ENCODE measurements at places on chromosomes 7 and 10.

- no peak for DNase-seq
These were observed 185.7 kb downstream of the KIAA1217 start for GRCh38 chr10:24394461-24395190.

GRCh38 chr7:46512891-46513413 lies 591.9 kb upstream of the IGFBP3 start:
- DNase-seq, result no peak

- DNase-seq, result no peak
These were observed 12.5 kb downstream of the GPER1 start for GRCh38 chr7:1100386-1100785.

- DNase-seq, result no peak
These were observed 28.7 kb downstream of the UPF2 start for GRCh38 chr10:12013926-12014325.

DNA sequence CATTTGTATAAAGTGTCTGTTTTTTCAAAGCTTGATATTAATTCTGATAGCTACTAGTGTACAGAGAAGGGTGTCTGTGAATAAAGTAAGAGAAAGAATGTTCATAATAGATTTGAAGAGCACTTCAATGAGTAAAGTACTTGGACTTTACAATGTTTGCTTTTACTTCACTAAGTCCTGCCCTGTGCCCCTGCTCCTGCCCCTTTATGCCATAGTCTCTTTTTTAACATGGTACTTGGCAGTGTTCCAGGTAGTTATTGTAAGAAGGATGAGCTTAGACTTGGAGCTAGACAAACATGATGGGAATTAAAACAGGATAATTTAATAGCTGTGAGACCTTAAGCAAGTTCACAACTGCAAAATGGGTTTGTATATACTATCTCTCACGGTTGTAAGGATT lies 41.0 kb downstream of the ZEB1 start:
- DNase-seq, result no peak

GRCh38 chr10:97861097-97861750 lies 11.6 kb downstream of the GOLGA7B start:
- peak; percentile 99 for DNase-seq

- peak; percentile 23 for DNase-seq
These were observed 37.0 kb upstream of the IL15RA start for GRCh38 chr10:6014241-6014761.

- DNase-seq, result no peak
These were observed 1424.6 kb upstream of the LRRTM3 start for GRCh38 chr10:65501259-65501658.

- DNase-seq, result no peak
These were observed 21.9 kb downstream of the UNC5B start for GRCh38 chr10:71234004-71234894.

DNA sequence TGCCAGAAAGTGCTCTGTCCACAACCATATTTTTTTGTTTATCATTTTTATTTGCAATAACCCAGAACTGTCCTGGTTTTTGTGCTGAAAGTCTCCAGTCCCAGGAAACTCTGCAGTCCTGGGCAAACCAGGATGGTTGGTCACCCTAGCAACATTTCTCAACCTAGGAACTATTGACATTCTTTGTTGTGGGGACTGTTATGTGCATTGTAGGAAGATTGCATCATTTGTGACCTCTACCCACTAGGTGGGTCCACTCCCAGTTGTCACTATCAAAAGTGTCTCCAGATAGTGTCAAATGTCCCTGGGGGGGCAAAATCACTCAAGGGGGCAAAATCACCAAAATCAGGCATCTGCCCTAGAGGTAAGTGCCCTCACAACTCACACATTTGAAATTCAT lies 14.0 kb upstream of the SRI start:
- no peak for DNase-seq

GRCh38 chr10:1766049-1766448 lies 28.7 kb upstream of the ADARB2 start:
- DNase-seq, result no peak

GRCh38 chr10:72248468-72249151 lies 25.1 kb upstream of the DDIT4 start:
- DNase-seq, result no peak

- no peak for DNase-seq
These were observed 68.4 kb upstream of the PDCD4 start for GRCh38 chr10:110803239-110803749.

DNA sequence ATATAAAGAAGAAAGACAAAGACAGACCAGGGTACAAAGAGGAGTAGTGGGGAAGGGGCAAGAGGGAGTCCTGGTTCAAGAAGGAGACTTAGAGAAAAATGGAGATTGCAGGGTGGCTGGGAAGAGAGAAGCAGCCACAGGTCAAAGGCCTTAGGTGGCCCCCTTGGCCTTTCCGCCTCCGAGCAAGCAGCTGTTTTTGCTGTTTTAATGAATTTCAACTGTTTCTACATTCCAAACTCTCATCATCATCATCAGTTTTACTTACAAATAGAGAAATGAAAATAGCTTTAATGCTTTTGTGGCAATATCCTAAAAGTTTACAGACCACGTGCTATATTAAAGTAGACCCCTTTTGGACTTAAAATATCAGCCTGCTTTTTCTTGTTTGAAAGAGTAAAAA lies 399.7 kb downstream of the EXOC4 start:
- no peak for DNase-seq

DNA sequence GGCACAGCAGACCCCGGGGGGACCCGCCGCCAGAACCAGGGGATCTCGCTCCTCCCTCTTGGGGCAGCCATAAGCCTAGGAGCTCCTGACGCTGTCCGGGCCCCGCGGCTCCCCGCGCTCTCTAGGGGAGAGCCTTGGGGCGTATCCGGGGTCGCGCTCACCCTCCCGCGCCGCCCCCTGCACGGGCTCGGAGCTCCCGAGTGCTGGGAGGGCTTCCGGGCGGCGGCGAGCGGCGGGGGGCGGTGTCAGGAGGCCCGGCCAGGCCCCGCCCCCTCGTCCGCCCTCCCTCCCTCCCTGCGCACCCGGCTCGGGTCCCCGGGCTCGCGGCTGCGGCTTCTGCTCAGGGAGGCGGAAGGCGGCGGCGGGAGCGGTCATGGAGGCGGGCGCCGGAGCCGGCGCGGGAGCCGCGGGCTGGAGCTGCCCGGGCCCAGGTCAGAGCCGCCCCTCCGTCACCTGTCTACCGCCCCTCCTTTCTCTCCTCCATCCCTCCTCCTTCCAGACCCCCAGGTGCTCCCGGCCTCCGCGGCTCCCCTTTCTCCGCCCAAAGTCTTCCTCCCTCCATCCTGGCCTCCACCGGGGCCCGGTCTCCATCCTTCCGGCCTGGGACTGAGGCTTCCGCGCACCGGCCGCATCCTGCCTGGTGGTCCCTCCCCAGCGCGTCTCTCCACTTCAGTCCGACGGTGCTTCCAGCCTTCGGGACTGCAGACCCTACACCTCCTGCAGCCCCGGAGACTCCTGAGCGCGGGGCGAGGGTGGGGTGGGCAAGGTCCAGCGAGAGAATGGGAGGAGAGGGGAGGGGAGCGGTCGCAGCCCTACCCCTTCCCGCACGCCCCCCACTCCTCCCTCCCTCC lies at the start of gene CCDC136:
Gene CCDC136 (plus strand): TSS at position 848 of the 851 bp plus-strand sequence. CDS start 444 bp downstream, outside the sequence.
- peak; percentile 74 for DNase-seq

DNA sequence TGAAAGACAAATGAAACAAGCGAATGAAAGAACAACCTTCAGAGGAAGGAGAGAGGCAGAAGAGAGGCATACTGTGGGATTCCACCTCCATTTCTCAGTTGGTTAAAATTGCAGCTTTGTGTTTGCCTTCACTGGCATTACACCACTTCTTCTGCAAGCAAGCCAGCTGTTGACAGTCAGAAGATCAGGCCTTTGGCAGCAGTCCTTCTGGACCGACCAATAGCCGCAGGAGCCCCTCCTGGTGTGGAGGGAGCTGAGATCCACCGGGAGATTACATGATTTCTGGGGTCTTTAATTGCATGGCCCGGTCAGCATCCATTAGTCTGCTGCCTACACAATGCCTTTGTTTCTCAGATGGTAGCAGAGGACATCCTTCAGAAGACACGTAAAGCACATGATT lies 206.7 kb downstream of the ADAM12 start:
- DNase-seq, result no peak

GRCh38 chr10:124636271-124636995 lies 107.7 kb downstream of the FAM53B start:
- no peak for DNase-seq

DNA sequence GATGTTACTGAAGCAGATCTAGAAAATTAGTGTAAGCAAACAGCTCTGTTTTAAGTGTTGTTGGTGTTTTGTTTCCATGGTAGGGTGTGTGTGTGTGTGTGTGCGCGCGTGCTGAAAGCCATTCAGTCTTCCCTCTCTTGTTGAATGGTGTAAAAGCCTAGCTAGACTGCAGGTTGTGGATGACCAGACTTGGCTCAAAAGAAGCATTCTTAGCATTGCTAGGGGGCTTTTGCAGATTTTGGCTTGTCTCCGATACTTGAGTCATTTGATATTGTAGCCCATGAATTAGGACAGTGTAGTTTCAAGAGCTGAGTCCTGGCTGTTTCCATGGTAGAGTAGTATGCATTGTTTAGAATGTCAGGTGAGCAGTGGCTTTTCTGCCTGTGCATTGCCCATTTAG lies 99.1 kb downstream of the SND1 start:
- DNase-seq, result no peak

DNA sequence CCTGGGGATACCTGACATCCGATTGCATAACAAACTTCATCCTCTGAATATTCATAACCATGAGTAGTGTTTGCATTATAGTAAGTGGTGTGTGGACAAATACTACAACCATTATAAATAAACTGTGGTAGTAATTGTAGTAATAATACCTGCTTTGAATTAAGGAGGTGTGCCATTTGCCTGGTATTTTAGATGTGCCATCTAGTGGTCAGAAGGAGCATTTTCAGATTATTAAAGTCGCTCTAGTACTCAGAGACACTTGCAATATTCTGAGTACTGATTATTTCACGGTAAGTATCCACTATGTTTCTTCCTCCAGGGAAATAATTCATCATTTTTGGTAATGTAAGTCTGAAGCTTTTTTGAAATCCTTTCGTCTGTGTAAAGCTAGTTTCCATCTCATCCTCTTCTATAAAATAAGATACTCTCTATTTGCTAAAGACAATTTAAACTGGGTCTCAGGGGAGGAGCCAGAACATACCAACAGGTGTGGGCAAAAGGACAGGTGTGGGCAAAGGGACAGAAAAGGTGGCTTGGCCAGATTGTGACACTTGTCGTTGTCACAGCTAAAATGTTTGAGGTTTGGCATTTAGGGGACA lies 115.3 kb upstream of the WDR11 start:
- DNase-seq, result no peak

DNA sequence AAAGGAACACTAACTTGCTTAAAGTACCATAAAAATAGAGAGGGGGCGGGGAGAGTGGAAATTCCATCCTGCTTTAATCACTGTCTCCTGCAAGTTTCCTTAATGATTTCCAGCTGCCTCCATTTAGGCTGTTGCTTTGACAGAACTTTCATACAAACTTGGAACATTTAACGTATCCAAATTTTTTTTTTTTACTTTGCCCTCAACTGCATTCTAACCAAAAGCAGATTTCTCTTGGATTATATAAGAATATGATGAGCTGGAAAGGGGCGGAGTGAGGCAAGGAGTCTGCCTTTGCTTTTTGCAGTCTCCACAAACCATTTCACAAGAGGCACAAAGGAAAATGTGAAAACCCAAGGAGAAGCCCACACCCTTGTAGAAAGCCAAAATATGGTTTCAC lies 46.6 kb upstream of the COL1A2 start:
- DNase-seq, result no peak

DNA sequence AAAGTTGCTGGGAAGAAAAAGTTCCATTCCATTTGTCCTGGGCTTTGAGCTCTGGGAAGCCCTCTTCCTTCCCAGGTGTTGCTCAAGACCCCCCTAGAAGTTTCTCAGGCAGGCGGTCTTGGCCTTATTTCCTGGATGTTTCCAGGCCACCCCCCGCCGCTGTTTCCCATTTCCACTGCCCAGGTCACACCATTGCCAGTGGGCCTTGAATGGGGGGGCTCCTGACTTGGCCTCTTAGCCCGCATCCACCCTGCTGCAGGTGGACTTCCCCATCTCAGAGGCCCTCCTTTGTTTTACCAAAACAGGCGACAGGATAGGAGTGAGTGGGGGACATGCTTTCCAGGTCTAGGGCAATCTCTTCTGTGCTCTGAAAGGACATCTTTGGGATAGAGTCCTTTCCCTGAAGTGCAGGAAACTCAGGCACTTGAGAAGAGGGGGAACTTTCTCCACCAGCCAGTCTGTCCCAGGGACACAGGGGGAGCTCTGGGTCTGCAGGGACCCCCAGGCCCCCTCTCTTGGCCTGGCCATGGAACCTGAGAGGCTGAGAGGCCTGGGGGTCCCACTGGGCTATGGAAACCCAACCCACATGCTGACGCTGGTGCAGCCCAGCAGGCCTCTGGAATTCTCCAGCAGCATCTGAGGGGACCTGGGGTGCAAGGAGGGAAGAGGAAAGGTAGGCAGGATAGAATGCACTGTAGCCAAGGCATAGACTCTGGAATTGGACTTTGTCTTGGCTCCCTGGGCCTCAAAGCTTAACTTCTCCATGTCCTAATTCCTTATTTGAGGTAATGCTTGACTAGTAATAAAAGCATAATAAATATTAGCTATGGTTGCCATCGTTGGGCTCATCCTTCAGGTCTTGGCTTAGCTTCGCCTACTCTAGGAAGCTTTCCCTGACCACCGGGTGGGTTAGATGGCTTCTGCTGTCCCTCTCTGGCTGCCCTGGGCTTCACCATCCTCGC lies 17.6 kb downstream of the NEURL1 start:
- DNase-seq, result no peak

DNA sequence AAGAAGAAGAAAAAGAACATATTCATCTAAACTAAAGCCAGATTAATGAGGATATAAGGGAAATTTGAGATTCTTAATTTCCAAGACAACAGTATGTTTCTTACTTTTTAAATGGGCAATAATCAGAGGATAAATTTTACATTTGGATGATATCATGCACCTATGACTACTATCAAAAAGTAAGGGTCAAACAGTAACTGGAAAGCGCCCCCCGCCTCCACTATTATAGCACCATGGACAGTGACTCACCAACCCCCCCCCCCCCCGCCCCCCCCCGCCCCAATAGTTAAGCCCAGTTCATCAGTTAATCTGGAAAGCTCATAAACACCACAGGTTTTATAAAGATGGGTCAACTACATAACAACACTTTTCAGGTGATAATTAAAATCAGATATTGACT lies 194.3 kb upstream of the DGKB start:
- no peak for DNase-seq

- no peak for DNase-seq
These were observed 31.5 kb downstream of the UNC5B start for GRCh38 chr10:71243756-71244395.

- no peak for DNase-seq
These were observed 35.0 kb downstream of the ARMC3 start for GRCh38 chr10:22962817-22963216.

DNA sequence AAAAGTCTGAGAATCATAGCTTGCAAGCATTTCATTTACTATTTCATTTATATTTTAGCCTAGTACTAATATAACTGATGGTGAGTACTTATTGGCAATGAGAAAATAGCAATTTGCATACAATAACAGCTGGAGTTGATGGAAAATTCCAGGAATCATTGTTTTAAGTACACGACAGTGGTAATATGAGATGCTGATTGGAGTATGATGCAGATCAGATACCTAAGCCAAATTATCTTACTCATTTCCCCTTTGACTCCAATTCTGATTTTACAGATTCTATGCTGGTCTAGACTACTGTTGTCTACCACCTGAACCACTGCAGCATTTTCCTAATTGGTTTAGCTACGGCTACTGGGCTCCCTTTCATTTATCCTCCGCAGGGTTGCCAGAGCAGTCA lies 36.7 kb downstream of the GNG11 start:
- DNase-seq, result no peak

Measured in H54 (cell line).